ENCODE measurements at places on chromosomes 4 and X.

GRCh38 chrX:118990512-118991227, 16.3 kb downstream of the LONRF3 start:
- no peak for DNase-seq

- DNase-seq, result no peak
These were observed 124.9 kb downstream of the INPP4B start for GRCh38 chr4:142721187-142721586.

- peak; percentile 15 for DNase-seq
These were observed 37.8 kb upstream of the PCDH19 start for GRCh38 chrX:100447655-100448397.

GRCh38 chrX:49260221-49260985, 4.1 kb downstream of the FOXP3 start:
- no peak for DNase-seq

GRCh38 chrX:147811803-147812202, 99.9 kb upstream of the FMR1 start:
- DNase-seq, result no peak

DNA sequence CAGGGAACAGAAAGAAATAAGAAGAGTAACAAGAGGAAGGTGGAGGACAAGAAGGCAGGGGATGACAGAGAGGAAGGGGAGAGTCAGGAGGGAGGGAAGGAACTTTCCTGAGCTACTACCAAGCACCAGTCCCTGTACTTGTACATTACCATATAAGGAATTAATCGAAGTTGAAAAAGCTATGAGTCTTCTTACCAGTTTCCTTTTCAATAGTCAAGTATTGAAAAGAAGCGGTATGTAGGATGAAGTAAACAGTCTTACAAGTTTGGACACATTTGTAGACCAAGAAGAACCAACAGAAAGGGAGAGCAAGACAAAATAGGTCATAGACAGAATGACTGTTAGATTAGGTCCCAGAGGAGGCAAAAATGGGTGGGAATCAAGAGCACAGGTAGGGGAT, 629.7 kb upstream of the DIPK2B start:
- DNase-seq, result no peak

DNA sequence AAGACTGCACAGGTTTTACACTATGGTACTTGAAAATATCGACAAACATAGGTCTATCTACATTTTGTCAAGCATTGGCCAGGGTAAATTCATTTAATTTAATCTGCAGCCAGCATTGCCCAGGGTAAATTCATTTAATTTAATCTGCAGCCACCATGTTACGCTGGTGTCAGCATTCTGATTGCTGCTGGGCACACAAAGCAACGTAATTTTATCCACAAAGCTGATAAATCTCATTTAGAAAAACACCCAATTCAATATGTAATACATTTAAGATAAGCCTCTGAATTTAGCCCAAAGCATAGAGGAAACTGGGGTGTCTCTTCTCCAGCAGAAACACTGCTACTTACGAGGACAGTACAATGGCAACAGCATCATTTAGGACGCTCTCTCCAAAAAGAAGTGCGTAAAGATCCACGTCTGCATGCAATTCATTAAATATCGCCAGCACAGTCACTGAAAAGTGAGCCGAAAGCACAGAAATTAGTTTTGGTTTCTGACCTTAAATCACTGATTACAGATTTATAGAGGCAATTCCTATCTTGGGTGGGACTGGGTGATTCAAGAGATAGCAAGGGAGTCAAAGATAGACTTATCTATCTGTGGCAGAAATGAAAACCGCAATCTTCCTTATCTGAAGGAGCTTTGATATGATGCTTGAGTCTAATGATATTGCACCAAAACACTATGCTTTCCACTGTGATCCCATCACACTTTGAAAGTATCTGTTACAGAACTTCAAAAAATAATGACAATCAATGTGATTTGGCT, 88.8 kb downstream of the CHST7 start:
- no peak for DNase-seq

DNA sequence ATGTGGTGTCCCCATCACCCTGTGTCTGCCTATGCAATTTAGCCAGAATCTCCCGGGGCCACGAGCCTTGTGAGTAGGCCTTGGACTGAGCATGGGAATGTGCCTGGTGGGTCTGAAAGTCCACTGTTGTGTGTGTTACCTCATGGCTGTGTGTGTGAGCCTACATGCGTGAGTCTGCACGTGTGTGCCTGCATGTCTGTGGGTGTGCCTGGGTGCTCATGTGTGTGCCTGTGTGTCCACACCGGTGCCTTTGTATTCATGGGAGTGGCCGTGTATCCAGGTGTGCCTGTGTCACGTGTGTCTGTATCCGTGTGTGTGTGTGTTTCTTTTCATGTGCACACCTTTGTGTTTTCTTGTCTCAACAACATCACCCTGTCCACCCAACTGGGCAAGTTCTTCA, 14.2 kb downstream of the ATP5ME start:
- no peak for DNase-seq

- DNase-seq, result peak; percentile 3
These were observed 25.1 kb upstream of the JAKMIP1 start for GRCh38 chr4:6225469-6225868.

- DNase-seq, result no peak
These were observed 918 bp upstream of the FGFRL1 start for GRCh38 chr4:1010395-1011021.

DNA sequence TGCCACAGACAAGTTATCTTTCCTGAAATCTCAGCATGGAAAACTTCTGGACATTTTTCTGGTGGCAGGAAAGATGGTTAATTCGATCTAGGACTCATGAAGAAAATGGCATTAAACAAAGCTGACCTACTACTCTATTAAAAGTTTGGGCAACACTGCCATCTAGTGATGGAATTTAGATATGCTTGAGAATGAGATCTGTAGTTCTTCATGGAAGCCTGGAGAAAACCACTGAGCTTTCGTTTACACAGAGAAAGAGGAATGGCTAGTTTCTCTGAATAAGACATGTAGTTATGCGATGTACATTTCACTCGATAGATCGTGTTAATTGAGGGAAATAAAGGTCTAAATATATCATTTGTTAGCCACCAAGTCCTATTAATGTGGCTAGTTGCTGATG, 51.7 kb upstream of the CHRDL1 start:
- peak; percentile 35 for DNase-seq

DNA sequence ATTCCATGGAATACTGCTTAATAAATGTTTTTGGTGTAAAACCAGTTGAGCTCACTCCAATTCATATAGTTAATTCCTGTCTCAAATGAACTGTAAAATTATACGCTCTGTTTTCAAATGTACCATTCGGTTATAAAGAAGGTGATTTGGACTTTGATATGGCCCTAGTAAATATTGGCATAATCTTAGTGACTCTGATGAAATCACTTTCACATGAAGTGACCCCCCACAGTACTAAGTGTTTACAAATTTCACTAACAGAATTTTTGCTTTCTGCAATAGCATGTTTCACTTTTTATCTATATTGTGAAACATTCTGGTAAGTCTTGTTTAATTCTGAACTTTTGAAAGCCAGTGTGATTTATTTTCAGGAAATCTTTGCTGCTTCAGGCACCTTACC, 10.9 kb downstream of the GC start:
- no peak for DNase-seq

- no peak for DNase-seq
These were observed 28.1 kb downstream of the DDIT4L start for GRCh38 chr4:100162027-100162685.

DNA sequence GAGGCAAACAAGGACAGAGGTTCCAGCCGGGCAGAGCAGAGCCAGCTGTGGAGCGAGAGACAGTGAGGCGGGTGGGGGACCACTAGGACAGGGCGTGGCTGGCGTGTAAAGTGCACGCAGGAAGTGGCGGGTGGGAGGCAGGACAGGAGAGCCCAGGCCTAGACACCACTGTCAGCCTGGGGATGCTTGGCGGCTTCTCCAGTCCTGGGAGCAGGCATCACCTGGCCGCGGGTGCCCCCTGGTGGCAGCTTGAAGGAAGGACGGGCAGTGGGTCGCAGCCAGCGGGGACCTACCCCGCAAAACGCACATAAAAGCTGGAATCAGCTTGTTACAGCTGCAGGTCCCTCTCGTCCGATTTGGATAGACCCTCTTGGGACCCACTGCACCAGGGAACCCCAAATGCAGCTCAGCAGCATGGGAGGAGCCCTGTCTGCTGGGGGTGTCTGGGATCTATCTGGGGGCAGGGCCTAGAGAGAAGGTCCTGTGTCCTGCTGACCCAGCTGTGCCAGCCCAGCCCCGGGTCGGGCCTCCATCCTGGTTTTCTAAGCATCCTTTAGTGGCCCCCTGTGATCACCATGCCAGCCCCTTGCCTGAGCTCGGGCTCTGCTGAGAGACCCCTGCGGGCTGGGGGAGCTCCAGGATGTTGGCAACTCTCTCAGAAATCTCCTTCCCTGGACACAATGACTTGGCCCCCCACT, 57.7 kb downstream of the WFS1 start:
- DNase-seq, result peak; percentile 43

GRCh38 chr4:20590849-20591248, 109.4 kb upstream of the PACRGL start:
- no peak for DNase-seq

- no peak for DNase-seq
These were observed 47.7 kb downstream of the RPS6KA3 start for GRCh38 chrX:20218836-20219505.

GRCh38 chr4:185217408-185217975, 8.1 kb downstream of the SNX25 start:
- DNase-seq, result no peak

DNA sequence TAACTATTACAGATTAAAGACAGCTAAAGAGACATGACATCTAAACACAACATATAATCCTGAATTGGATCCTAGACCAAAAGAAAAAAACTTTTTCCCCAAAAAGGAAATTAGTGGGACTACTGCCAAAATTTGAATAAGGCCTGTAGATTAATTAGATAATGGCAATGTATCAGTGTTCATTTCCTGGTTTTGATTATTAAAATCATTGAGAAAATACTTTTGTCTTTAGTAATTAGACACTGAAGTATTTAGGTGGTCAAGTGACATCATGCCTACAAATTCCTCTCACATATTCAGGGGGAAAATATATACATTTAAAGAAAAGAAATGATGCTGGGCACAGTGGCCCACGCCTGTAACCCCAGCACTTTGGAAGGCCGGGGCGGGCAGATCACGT, 10.4 kb upstream of the USO1 start:
- no peak for DNase-seq

Measured in smooth muscle cell of the brain vasculature (primary cell).